ENCODE measurements at places on chromosomes 7 and 10. TPM values are rescaled to one million over a fixed set of nuclear protein-coding genes. Genes with fewer than 3 reads are reported as not detected.

DNA sequence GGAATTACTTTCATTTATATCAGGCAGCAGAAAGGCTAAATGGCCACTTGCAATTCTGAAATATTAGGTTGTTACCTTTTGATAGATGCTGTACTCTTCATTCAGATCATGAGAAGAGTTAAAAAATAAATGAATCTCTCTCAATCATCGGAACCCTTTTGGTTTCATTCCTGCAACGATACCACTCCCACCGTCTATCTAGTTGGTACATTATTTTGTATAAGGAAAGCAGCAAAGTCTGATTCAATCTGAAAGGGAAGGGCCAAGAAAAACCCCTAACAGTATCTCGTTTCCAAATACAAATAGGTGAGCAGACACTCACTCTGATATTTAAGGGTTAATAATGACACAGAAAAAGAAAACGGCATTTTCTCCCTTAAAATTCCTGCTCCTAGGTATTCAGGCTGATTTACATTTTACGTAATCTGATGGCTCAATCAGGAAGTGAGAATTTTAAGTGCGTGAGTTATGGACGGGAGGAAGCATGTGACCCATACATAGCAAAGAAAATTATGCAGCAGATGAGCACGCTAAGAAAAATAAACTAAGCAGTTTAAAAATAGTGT is 209.4 kb upstream of the KLF14 start:
- peak; percentile 80 for DNase-seq

GRCh38 chr10:49074836-49075682 is 40.3 kb downstream of the VSTM4 start:
- no peak for DNase-seq

DNA sequence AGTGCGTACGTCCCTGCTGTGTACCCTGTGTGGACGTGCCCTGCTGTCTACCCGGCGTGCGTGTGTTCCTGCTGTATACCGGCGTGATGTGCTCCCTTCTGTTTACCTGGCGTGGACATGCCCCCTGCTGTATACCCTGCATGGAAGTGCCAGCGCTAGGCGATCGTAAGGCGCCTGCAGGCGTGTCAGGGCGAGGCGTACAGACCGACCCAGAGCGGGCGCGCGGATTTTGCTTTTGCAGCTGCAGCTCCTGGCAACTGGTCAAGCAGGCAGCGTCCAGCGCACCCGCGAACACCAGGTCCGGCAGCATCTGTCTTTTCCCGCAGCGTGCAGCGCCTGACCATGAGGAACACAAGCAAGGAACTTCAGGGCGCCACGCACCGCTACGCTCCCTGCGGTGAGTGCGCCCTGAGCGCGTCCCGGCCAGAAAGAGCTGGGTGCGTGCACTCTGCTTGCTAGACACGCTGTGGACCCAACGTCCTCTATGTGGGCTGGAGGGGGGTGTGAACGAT is 680 bp downstream of the C7orf57 start:
- peak; percentile 11 for DNase-seq

- peak; percentile 92 for DNase-seq
Measured at GRCh38 chr10:4704034-4704545, 121.9 kb upstream of the AKR1E2 start.

- no peak for DNase-seq
Measured at GRCh38 chr10:97043563-97043855, 142.2 kb downstream of the SLIT1 start.

IQCE gene
- 23.1 TPM for total RNA-seq

DNA sequence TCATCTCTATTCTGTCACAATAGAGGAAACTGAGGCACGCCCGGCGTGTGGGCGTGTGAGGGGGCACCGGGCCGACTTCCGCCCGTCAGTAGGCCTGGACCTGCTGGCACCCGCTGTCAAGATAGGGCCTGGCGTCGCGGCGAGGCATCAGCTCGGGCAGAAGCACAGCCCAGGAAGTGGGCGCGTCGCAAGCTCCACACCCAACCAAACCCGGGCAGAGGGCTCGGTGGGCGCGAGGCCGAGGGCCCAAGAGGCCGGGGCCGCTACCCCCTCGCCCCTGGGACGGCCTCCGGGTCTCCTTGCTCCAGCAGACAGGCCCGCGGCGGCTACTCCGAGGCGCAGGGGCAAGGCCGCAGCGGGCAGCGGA is 91.2 kb downstream of the SPAG6 start:
- DNase-seq = no peak

- no peak for DNase-seq
Measured at GRCh38 chr7:135121868-135122267, 26.0 kb upstream of the TMEM140 start.

GRCh38 chr10:11949152-11949551 is 93.5 kb downstream of the UPF2 start:
- DNase-seq = no peak

GRCh38 chr10:21213381-21213780 is 312.1 kb downstream of the SKIDA1 start:
- no peak for DNase-seq

MYL10 gene
- not detected for total RNA-seq

OR9A2 gene
- 0.29 TPM for total RNA-seq

ZNF736 gene
- total RNA-seq = 0.46 TPM

DNA sequence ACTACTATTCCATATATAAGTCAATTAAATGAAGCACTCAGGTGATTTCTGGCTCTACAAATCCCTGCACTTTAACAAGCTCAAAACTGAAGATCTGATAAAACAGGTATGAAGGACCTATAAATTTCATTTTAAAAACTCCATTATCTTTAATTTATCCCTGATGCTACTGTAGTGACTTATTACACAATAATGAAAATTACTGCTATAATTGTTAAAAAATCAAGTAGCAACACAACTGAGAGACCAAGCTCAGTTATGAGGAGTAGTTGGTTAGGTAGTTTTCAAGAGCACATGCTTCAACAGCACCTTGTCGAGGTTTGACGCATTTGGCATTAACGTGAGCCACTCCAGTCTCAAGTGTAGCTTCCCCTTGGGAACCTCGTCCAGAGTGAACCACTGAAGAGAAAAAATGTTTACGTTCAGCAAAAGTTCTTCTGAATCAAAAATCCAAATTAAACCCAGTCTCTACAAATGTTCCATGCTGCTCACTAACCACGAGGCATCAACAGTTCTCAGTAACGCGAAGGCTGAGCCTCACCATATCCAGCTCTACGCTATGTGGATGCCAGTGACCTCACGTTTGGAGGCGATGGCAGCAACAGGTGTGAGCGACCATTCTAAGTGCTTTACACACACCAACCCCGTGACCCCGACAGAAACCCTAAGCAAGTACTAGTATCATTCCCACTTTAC is 55.3 kb upstream of the NCAPG2 start:
- no peak for DNase-seq

ARPC1B gene
- 1,117 TPM for total RNA-seq

CXCL12 gene
- not detected for total RNA-seq

- DNase-seq = peak; percentile 100
Measured at GRCh38 chr7:112572669-112573301, 92.0 kb downstream of the LSMEM1 start.

SVOPL gene
- total RNA-seq = not detected

GRCh38 chr10:43419997-43420368 is 11.0 kb upstream of the HNRNPF start:
- no peak for DNase-seq

NAT16 gene
- 0.13 TPM for total RNA-seq
